ENCODE measurements at places on chromosomes 16 and 17. TPM values are rescaled to one million over a fixed set of nuclear protein-coding genes. Genes with fewer than 3 reads are reported as not detected.

Gene CLEC18C
- 0.68 TPM for total RNA-seq

Gene GPR139
- not detected for total RNA-seq

DNA sequence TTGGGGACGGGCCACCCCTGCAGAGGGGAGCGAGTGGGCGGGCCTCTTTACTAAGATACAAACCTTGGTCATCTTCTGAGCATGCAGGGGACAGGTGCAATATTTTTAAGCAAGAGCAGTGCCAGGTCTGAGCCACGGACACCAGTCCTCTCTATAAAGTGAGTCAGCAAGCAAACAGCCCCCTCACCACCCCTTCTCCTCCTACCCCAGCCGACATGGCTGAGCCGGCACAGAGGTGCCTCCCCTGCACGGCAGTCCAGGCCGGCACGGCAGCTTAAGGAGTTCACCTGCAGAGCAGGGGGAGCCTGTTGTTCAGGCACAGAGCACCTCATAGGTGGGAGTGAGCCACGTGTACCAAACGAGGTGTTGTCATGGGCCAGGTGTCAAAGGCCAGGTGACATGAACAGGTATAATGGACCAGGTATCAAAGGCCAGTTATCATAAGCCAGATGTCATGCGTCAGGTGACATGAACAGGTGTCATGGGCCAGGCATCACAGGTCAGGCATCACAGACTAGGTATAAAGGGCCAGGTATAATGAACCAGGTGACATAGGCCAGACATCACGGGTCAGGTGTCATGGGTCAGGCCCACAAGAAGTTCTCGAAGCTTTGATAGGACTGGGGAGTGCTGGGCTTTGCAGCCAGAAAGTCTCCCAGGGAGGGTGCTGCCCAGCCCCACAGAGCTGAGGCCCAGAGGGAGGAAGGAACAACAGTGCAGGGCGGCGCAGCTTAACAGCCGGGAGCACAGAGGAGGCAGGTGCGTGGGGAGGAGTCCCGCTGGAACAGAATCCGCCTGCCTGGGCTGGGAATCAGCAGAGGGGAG lies 42.6 kb upstream of the ZNF469 start:
- no peaks in the 10 kb centered on the region for H3K36me3 ChIP-seq
- H3K4me1 ChIP-seq = no peaks in the 10 kb centered on the region
- no peak for DNase-seq
- H3K27me3 ChIP-seq = no peaks in the 10 kb centered on the region
- no peak overlapping the region for H3K4me3 ChIP-seq

- DNase-seq = no peak
- no peak overlapping the region for H3K27ac ChIP-seq
- peaks cover 23% of the 10 kb centered on the region for H3K36me3 ChIP-seq
- H3K27me3 ChIP-seq = no peaks in the 10 kb centered on the region
- no peaks in the 10 kb centered on the region for H3K4me1 ChIP-seq
Measured at GRCh38 chr16:25177831-25178688, 38.7 kb upstream of the AQP8 start.

DNA sequence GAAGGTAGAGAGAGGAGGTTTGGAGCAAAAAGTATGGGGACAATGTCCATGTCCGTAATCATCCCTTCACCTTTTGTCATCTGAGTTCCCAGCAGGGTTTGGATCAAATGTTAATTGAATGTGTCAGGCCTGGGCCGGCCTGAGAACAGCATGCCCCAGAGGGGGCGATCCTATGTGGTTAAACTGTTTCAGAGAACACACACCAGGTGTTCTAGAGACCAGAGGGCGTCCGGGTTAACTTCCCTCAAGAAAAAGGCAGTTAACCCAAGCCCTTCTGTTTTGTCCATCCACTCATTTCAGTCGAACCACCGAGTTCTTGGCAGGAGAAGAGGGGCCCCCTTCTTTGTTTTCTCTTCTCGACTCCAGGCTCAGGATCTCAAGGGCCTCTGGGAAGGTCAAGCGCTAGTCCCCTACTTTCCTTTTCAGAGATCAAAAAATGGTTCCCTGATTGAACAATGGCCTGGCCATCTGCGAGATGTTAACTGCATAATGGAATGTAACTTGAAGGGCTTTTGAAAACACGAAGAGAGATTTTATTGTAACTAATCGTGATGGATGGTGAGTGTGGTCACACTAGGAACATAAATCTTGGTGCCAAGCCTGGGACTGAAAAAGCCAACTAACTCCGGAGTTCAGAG lies 142.5 kb downstream of the IRX3 start:
- DNase-seq = no peak
- no peaks in the 10 kb centered on the region for H3K27me3 ChIP-seq
- no peak overlapping the region for H3K27ac ChIP-seq
- no peaks in the 10 kb centered on the region for H3K4me1 ChIP-seq
- no peaks in the 10 kb centered on the region for H3K36me3 ChIP-seq

Data from thoracic aorta (tissue), 2 donors.